ENCODE measurements at places on chromosomes 5 and 9.

- DNase-seq, result no peak
These were observed 37.9 kb downstream of the SPZ1 start for GRCh38 chr5:80357671-80358070.

DNA sequence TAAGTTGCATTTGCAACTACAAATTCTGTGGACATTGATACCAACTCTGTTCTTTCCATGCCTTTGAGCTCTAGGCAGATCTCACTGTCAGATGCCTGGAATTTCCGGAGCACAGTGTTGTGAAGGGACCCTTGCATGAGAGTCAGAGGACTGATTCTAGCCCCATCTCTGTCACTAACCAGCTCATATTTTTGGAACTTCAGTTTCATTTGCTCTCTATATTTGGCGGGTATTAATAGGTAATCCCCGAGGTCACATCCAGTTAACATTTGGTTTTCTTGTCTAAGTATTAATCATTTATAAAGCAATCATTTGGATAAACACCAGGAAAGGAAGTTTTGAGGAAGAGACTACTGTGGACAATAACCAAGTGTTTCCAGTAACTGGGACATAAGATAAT lies 115.7 kb downstream of the MAN2A1 start:
- no peak for DNase-seq

DNA sequence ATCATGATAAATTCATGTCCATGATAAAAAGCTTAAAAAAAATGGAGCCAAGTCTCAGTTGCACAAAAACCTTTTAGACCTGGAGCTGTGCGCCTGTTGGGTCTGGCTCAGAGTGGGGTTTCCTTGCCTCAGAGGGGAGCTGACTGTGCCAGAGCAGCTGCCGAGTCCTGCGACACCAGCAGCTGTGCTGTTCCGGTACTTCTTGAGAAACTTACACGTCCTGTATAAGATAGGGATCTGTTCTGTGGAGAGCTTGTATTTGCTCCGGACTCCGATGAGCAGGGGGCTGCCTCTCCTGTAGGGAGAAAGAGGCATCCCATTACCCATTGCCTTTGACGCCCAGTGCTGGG lies 28.6 kb downstream of the GFPT2 start:
- no peak for DNase-seq

DNA sequence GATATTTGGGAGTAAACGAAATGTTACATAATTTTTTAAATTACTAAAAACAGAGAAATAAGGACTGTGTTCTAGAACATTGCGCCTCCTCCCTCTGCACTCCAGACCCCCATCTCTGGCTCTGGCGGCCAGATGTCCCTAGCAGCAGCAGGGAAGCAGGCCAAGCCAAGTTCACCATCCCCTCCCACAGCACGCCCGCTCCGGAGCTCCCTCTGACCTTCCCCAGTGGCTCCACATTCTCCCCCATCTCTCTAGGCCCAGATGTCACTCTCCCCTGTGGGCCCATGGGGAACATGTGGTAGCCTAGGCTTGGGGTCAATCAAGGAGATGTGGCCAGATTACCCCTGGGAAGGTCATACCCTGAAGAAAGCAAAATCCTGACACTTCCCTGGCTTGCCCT lies 6.3 kb upstream of the WNK2 start:
- no peak for DNase-seq

DNA sequence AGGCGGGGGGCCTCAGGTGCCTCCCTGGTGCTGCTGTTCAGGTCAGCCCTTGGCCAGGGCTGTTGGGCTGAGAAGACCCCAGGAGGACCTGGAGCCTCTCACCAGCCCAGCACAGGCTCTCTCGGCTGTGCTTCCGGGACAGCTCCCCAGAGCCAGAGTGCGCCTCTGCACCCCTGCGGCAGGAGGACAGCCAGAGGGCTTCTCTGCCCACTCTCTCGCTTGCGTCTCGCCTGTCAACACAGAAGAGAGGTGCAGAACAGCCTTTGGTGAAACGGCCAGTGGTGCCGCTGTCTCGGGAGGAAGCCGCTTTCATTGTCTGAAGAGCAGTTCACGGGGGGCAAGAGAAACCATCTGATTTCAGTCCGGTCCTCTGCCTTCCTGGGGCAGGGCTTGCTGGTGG lies 3.8 kb upstream of the NACC2 start:
- no peak for DNase-seq

DNA sequence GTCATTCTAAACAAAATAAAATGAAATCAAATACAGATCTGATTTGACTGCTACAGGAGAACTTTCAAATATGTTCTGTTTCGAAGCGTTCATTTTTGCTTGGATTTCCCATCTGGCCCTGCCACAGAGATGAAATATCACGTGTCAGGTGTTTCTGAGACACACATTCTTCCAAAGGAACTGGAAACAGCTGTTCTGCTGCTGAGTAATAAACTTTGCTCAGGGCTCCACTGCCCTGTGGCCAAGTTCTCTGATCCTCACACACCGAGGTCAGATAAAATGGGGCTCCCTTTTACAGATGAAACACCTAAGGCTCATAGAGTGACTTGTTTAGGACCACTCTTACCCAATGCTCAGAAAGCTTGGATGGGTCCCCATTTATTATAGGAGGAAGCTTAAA lies 42.5 kb downstream of the FRMPD1 start:
- DNase-seq, result no peak

DNA sequence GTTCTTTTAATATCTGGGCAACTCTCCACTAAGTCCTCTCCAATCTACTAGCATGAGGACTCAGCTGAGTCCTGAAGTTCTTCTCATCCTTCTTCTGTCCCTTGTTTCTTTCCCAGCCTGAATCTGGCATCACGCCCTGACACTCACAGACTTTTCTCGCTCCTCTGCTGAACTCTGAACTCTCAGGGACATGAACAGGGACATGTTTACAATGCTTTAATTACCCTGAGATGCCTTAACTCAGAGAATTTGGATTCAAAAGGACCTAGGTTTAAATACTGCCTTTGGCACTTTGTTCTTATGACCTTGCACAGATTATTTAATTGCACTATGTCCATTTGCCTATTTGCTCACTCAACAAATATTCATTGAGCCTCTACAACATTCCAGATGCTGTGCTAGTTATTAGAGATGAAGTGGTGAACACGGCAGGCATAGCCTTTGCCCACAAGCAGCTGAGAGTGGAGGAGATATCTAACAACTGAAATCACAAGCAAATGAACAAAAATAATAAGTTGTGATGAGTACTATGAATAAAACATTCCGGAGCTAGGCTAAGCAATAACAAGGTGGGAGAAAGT lies 106.0 kb downstream of the ADRB2 start:
- no peak for DNase-seq

GRCh38 chr5:160363211-160363610 lies 7.2 kb downstream of the C1QTNF2 start:
- DNase-seq, result no peak

DNA sequence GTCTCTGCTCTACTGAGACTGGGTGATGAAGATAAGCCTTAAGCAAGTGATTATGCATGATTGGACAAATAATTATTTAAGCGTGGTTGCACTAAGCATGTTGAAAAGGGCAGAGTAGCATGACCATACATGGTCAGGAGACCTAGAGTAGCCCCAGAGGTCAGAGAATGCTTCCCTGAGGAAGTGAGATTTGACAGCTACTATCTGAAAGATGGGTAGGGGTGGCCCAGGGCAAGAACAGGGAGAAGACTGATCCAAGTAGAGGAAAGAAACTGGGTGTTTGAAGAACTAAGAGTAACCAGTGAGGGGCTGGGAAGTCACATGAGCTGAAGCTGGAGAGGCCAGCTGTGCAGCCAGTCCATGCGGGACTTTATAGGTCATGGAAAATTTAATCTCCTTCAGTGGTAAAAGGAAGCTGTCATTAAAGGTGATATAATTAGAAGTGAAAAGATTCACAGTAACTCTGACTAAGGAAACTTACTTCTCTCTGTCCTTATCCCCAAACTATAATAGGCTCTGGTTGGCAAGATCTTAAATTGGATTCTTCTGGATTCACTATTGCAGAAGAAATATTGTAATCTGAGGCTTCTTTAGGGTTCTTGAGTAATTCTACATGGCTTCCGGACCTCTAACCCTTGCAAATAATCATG lies 35.2 kb downstream of the YIPF5 start:
- DNase-seq, result no peak

GRCh38 chr5:179817890-179818745 lies 2.6 kb upstream of the SQSTM1 start:
- DNase-seq, result no peak

- no peak for DNase-seq
These were observed 136.4 kb downstream of the KDM4C start for GRCh38 chr9:6894135-6894534.

DNA sequence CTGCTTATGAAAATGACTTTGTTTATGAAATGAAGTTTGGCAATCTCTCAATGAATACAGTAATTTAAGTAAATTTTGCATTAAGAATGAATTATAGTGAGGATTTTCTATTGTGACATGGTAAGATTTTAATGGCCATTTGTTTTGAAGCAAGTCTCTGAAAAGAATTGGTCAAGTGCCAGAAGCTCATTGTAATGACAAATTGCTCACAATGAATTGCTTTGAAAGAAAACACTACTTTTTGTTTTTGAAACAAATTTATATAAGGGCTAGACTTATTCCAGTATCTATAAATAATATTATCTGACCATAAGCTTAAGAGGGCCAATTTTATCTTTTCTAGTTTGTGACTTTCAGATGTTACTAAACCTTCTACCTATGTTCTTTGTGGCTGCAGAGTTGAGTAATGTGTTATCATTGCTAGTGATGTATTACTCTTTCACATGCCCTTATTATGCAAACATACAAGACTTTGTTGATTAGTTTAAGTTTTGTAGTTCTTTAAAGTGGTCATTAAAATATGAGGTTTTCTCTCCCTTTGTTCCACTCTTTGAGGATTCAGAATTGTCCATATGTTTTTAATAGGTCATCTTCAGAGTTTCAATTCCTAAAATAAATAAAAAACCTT lies 93.0 kb upstream of the ZNF608 start:
- no peak for DNase-seq

DNA sequence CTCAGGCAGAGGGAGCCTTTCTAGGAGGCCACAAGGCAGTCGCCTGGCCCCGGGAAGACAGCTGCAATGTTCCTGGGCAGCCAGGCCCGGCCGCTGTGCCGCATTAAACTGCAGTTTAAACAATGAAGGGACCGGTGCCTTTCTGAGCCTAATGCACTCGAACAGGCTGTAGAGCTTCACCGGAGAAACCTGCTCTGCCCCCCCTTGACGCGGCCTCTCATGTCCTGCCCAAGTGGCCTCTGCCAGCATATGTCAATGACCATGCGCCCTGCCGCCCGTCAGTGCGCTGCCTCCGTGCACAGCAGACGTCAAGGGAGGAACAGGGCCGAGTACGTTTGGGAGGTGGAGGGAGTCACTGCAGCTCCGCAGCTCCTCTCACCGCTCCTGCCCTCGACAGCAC lies 38.4 kb upstream of the BARHL1 start:
- DNase-seq, result no peak

- no peak for DNase-seq
These were observed 60.2 kb upstream of the HAPLN1 start for GRCh38 chr5:83780699-83781350.

- DNase-seq, result no peak
These were observed 201.1 kb downstream of the SNX18 start for GRCh38 chr5:54718656-54719055.

DNA sequence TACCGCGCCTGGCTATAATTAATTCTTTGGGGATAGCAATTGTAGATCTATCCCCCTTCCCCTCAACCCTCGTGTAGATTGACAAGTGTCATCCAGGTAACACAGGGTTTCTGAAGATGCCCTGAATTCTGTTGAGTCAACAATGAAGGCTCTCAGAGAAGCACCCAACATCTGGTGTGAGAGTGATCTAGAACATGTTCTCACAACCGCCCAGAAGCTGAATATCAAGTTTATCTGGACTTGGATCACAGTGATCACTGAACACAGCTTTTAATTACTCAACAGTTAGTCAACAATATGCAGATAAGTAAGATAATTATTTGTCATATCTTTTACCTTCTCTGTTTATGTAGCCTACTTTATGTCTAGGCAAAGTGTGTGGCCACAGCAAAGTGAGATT lies 204.2 kb upstream of the RGMB start:
- DNase-seq, result no peak

DNA sequence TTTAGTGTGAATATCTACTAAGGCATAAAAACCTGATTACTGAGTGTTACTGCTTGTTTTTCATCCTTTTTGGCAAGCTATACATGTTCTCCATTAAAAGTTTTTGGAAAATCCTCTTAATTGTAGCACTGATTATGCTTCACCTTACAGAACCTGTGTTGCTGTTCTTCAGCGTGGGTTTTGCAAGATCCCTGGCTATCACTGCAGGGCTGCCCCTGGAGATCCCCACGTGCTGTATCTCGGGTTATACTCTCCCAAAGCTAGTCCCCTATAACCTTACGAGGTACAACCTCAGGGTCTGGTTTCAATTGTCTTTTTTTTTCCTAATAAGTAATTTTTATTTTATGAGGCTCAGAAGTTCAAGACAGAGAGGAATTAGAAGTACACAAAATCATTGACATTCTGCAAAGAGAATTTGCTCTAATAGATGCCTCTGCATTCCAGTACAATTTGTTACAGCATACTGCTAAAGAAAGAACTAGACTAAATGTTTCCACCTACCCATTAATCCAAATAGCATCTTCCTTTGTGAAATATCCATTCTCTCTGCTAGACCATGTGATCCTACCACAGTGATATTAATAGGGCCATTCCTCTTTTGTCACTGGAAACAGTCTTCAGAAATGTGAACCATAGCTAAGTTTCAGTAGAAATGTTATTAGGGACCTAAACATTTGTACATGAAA lies 25.8 kb upstream of the CAMK4 start:
- DNase-seq, result no peak

DNA sequence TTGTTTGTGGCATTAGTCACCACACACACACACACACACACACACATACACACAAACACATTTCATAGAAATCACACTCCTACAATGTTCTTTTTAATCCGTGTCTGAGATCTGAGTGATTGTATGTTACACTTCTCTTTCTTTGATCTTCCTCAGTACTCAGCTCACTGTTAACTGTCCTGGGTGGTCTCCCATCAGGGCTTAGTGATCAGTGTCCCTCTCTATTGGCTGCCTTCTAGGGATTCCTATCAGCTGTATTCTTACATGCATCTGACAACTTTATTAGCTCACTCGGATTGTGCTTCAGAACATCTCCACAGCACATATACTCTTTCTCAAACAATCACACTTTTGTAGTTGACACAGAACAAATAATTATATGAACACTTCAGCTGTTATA lies 170.2 kb upstream of the POU5F2 start:
- no peak for DNase-seq

DNA sequence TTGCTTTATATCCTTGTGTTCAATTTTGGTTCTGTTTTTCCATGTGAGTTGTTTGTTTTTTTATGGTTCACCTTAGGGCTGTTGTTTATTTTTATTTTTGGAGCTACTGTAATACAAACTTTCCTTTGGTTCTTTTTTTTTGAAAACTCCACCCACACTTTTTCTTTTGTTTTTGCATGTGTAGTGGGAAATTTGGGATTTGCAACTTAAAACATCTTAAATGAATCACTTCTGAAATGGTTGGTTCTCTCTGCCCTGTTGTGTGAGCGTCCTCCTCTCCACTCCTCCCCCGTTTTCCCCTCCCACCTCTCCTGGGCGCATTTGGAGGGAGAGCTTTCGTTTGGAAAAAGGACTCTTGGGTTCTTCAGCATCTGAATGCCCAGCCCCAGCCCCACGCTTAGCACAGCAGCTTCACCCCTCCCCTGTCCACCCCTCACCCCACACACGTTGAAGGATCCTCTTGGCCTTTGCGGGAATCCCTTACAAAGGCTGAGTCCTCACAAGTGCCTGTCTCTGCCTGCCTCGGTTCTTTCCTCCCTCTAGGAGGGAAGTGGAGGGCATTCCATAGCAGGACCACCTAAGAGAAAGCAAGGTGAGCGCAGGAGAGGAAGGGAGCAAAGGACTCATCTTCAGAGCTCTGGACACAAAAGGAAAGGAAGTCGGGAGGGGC lies 67.2 kb downstream of the DMRT1 start:
- no peak for DNase-seq
